ENCODE measurements at places on chromosomes 5 and 9.

DNA sequence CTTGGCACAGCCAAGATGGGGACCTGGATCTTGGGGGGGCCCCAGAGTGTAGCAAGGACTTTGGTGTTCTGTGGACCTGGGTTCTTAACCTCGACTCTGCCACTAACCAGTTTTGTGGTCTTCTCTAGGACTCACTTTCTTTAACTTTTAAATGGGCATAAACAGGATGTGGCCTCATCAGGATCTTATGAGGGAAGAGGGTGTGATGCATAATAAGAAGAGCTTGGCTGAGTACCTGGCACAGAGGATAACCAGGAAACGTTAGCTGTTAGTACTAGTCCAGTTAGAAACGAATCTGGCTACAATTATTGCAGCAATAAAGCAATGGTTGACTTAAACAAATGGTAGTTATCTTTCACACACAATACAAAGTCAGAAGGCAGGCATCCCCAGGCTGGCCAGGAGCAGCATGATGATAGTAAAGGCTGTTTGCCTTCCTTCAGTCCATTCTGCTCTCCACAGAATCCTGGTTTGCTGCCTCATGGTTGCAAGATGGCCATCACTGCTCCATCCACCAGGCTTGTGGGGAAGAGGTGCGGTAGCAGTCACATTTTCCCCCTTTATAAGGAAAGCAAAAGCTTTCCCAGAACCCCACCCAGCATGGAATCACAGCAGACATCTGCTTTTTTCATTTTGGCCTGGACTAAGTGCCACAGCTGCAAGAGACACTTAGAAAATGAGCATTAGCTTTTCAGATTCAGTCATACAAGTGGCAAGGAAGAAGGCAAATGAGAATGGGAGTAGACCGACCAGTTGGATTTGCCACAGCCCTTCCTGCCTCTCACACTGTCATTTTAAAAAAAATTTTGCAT, 225.0 kb downstream of the AOPEP start:
- no peak for DNase-seq

GRCh38 chr5:158246661-158247060, 387.7 kb upstream of the CLINT1 start:
- DNase-seq, result no peak

DNA sequence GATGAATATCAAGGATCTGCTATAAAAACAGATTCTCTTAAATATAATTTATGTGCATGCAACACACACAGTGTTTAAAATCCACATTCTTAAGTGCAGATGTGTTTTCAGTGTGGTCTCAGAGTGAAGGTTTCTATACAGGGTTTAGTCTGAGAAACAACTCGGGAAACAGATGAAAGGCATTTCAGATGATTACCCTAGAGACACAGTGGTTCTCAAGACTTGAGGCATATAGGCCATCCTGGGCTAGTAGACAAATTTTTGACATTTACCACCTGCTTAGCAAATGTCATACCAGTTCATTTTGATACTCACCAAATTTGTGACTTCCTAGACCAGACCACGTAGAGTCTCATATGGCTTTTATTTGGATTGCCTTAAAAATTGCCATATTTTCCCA, 216.5 kb downstream of the ARL15 start:
- no peak for DNase-seq

DNA sequence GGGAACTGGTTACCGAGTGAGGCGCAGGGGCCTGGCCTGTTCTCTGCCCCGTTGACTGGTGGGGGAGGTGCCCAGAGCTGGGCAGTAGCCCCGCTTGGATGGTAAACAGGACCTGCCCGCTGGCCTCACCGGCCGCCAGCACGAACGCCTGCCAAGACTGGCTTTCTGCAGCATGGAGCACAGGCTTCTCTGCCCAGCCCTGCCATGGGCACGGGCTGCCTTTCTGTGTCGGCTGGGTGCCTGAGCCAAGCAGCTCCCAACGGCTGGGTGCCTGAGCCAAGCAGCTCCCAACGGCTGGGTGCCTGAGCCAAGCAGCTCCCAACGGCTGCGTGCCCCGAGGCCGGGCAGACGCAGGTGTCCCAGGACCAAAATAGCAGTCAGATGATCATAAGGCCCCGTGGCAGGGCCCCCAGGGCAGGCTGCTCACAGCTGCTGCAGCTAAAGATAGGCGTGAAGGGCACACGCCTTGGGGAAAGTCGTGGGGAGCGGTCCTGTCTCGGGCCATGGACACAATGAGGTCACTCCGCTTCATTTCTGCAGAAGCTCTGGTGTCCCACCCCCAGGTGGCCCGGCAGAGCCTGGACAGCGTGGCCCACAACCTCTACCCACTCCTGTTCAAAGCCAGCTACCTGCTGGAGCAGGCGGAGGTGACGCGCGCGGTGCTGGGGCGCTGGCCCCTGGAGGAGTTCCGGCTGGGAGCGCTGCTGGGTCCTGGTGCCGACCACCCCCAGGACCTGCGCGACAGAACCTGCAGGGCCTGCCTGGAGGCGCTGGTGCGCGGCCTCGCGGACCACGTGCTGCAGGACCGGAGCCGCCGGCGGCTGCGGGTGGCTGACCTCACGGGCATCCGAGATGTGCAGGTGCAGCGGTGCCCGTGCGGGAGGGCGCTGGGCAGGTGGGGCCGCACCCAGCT, at the start of gene LRRC14B:
Gene LRRC14B (plus strand): TSS at position 460 of the 913 bp plus-strand sequence. CDS start 44 bp downstream, at position 504.
- peak; percentile 48 for DNase-seq

DNA sequence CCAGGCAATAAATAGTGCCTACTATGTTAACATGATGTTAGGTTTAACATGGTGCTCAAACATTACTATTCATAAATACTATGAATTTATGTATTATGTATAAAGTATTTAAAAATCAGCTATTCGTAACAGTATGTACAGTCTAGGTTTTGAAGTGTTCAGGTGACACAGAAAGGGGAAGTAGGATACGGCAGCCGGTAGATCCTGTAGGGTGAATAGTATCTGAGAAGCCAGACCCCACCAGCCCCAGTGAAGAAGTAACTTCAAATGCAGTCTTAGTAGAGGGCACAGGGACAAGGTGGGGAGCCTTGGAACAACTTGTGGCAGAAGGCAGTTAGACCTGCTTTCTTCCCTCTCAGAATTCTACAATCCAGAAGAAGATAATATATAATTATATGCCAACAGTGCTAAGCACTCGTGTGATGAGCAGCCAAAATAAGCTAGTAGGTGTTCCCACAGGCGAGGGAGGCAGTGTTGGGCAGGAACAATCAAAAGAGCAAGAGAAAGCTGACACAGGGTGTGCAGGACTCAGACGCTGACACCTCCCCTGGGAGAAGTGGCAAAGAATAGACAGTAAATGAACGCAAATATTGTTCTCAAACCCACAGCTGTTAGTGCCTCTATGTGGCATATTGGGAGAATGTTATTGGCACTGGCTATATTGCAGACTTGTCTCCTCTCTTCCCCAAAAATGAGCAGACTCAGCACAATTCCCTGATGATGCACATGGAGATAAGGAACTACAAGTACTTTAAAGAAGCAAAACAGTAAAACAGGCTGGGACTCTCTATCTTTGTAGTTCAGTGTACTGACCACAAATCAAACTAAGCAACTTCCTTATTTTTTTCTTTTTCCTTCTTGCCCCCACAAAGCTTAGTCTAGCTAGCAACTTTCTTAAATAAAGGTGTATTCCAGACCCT, 4.6 kb downstream of the ZNF367 start:
- no peak for DNase-seq

DNA sequence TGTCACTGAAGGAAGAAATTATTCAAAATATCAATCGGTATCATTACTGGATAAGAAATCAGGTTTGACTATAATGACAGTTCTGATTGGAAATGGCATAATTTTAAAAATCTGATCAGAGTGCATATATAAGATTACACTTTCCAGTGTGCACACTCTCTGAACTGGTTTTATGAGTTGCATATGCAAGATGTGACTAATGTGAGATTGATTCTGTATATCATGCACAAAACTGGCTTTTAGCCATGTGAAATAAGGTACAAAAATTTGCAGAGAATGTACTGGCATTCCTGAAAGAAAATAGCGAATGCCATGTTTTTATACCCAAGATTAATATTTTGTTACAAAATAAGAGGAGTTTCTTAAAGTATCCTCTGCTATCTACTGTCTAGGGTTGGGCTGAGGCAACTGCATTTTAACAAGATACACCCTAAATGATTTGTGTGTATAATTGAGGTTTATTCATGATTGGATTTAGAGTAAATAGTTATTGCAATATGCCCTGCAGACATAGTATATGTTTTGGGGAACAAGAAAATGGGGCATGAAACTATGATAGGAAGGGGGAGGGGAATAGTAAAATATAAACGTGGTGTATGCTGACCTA, 70.7 kb downstream of the LNPEP start:
- no peak for DNase-seq

DNA sequence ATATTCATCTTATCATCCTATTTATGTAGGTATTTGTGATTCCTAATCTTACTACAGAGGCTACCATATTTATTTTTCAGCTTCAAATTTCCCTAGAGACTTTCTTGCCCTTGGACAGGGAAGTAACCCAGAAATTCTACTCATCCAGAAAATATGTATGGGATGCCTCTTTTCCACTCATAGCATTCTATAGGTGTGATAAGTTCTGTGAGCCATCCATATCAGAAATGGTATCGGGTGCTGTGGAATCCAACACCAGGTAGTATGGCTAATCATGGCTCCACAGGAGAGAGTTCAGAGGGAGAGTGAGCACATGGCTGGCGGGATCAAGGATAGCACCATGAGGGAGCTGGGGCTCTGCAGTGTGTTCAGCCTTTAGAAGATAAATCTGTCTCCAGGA, 349.3 kb upstream of the ACTBL2 start:
- no peak for DNase-seq

GRCh38 chr5:91670122-91670521, 287.0 kb upstream of the ARRDC3 start:
- no peak for DNase-seq

Measured in activated T-cell treated with anti-CD3 and anti-CD28 coated beads, Interleukin-2, amount 50 U/mL, for 24 hours (primary cell).